Ascending aorta (tissue), 2 donors: ENCODE measurements at places on chromosomes 2 and 18.

- H3K4me3 ChIP-seq = no peak overlapping the region
- H3K27me3 ChIP-seq = no peaks in the 10 kb centered on the region
- DNase-seq = no peak
- peaks cover 21% of the 10 kb centered on the region for H3K36me3 ChIP-seq
Measured at GRCh38 chr2:217990791-217991465, 11.9 kb downstream of the TNS1 start.

GRCh38 chr2:12759248-12759647 is 42.5 kb downstream of the TRIB2 start:
- no peak for DNase-seq
- no peaks in the 10 kb centered on the region for H3K27me3 ChIP-seq
- no peak overlapping the region for H3K4me3 ChIP-seq
- H3K27ac ChIP-seq = no peak overlapping the region
- no peaks in the 10 kb centered on the region for H3K36me3 ChIP-seq
- no peaks in the 10 kb centered on the region for H3K4me1 ChIP-seq

DNA sequence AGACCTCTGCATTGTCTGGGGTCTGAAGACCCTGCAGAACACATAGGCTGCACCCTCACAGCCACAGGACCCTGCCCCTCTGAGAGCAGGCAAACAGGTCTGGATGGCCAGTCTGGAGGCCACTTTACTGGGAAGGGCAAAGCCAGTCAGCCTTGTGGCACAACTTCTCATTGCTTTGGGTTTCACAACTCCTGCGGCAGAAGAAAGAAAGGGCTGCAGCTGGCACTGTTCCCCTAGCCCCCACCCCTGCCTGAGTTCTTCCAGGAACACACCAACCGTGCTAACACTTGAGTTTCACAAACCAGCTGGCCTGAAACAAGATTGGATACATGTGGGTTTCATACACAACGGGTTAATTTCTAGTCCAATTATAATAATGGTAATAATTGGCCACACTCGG is 276.5 kb upstream of the MGAT5 start:
- H3K36me3 ChIP-seq = no peaks in the 10 kb centered on the region
- H3K4me1 ChIP-seq = peaks cover 3% of the 10 kb centered on the region
- no peak for DNase-seq
- H3K4me3 ChIP-seq = no peak overlapping the region
- no peaks in the 10 kb centered on the region for H3K27me3 ChIP-seq

DNA sequence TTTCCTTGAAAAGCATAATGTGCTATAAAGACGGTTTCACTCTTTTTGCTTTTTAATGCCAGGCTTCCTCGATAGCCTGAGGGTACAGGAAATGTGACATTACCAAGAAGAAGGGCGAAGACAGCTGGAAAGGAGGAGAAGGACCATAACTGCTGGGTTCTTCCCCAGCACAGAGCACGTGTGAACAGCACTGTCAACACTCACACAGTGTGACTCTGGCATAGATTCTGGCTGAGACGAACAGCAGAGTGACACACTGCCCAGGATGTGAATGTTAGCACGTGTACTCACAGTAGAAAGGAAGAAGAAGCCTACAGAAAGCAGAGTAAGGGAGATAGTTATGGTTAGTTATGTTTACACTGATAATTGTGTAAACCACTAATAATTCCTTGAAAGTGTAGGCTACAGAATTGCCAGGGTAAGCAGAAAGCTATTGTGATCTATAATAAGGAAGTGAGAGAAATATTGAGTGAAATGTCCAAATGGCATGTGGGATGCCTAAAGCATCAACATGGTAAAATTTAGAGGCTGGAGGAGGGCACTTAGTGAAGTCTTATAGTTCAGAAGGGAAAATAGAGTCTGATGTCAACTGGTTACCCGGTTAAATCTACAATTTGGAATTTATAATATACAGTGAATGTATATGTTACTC is 198.2 kb downstream of the DLGAP1 start:
- no peaks in the 10 kb centered on the region for H3K36me3 ChIP-seq
- DNase-seq = no peak
- no peak overlapping the region for H3K27ac ChIP-seq
- H3K27me3 ChIP-seq = no peaks in the 10 kb centered on the region
- no peak overlapping the region for H3K4me3 ChIP-seq

- no peaks in the 10 kb centered on the region for H3K27me3 ChIP-seq
- no peak for DNase-seq
- no peaks in the 10 kb centered on the region for H3K4me1 ChIP-seq
- H3K36me3 ChIP-seq = no peaks in the 10 kb centered on the region
- no peak overlapping the region for H3K4me3 ChIP-seq
Measured at GRCh38 chr2:124309563-124310138, 284.6 kb downstream of the CNTNAP5 start.

- no peaks in the 10 kb centered on the region for H3K4me1 ChIP-seq
- no peak overlapping the region for H3K27ac ChIP-seq
- H3K4me3 ChIP-seq = no peak overlapping the region
- no peak for DNase-seq
- H3K27me3 ChIP-seq = no peaks in the 10 kb centered on the region
Measured at GRCh38 chr18:31586616-31587015, 5.1 kb upstream of the TTR start.

DNA sequence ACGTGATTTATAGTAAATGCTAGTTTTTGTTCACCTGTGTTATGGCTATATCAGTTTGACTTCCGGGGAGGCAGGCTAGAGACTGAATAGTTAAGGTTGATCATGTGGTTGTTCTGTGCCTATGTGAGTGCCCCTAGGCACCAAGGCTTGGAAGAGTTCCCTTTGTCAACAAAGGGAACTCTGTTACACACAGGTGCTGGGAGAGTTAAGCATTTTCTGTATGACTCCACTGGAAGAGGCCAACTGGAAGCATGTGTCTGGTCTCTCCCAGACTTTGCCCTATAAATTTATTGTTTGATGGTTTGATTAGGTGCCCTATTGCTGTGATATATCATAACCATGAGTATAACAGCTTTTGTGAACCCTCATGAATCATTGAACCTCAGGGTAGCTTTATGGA is 63.8 kb downstream of the ARL6IP6 start:
- H3K4me3 ChIP-seq = no peak overlapping the region
- no peak overlapping the region for H3K27ac ChIP-seq
- H3K4me1 ChIP-seq = no peaks in the 10 kb centered on the region

- H3K27me3 ChIP-seq = no peaks in the 10 kb centered on the region
- H3K4me1 ChIP-seq = peaks cover 13% of the 10 kb centered on the region
- DNase-seq = no peak
- no peak overlapping the region for H3K27ac ChIP-seq
Measured at GRCh38 chr2:46555646-46556234, 76.4 kb downstream of the TMEM247 start.

GRCh38 chr2:142010477-142011270 is 120.1 kb downstream of the LRP1B start:
- no peaks in the 10 kb centered on the region for H3K36me3 ChIP-seq
- H3K27me3 ChIP-seq = no peaks in the 10 kb centered on the region
- no peak overlapping the region for H3K4me3 ChIP-seq
- H3K4me1 ChIP-seq = no peaks in the 10 kb centered on the region
- H3K27ac ChIP-seq = no peak overlapping the region

DNA sequence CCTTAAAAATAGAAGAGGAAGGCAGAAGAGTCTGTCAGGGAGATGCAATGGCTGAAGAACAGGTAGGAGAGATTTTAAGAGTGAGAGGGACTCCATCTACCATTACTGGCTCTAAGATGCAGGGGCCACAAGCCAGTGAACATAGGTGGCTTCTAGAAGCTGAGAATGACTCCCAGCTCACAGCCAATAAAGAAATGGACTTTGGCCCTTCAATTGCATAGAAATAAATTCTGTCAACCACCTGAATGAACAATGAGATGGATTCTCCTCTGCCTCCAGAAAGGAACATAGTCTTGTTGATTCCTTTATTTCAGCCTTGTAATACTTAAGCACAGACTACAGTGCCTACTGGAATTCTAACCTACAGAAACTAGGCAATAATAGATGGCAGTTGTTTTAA is 603.3 kb upstream of the NXPH2 start:
- H3K4me3 ChIP-seq = no peak overlapping the region

GRCh38 chr2:113111823-113112287 is 15.5 kb upstream of the IL1RN start:
- DNase-seq = no peak
- no peak overlapping the region for H3K27ac ChIP-seq
- H3K4me1 ChIP-seq = no peaks in the 10 kb centered on the region

- no peaks in the 10 kb centered on the region for H3K27me3 ChIP-seq
- no peak for DNase-seq
- no peak overlapping the region for H3K4me3 ChIP-seq
- no peak overlapping the region for H3K27ac ChIP-seq
- no peaks in the 10 kb centered on the region for H3K4me1 ChIP-seq
Measured at GRCh38 chr2:118593257-118593656, 254.2 kb downstream of the EN1 start.

GRCh38 chr2:218445602-218446001 is 26.7 kb downstream of the VIL1 start:
- DNase-seq = no peak
- H3K4me3 ChIP-seq = no peak overlapping the region
- no peaks in the 10 kb centered on the region for H3K27me3 ChIP-seq
- peaks cover 13% of the 10 kb centered on the region for H3K36me3 ChIP-seq
- no peak overlapping the region for H3K27ac ChIP-seq
